ENCODE measurements at places on chromosomes 5 and 9.

- no peak for DNase-seq
Observed at GRCh38 chr5:113188436-113188835, 211.8 kb downstream of the DCP2 start.

DNA sequence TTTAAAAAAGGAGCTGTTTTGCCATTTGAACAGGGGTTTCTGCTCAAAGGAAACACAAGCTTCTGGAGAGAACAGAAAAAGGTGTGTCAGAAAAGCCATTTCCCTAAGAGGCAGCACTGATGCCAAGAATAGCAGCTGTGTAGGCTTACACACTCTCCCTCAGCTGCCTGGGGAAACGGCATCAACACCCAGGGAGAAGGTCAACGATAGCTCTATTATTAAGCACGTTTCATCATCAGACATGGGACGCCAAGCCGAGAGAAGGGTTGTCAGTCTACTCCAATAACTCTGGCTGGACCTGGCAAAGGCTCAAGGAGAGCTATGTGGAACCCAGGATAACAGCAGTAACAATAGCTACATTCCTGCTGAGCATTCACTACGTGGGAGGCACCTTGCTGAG lies 314.2 kb downstream of the CDK5RAP2 start:
- no peak for DNase-seq

GRCh38 chr9:83043597-83043996 lies 19.3 kb downstream of the RASEF start:
- no peak for DNase-seq

DNA sequence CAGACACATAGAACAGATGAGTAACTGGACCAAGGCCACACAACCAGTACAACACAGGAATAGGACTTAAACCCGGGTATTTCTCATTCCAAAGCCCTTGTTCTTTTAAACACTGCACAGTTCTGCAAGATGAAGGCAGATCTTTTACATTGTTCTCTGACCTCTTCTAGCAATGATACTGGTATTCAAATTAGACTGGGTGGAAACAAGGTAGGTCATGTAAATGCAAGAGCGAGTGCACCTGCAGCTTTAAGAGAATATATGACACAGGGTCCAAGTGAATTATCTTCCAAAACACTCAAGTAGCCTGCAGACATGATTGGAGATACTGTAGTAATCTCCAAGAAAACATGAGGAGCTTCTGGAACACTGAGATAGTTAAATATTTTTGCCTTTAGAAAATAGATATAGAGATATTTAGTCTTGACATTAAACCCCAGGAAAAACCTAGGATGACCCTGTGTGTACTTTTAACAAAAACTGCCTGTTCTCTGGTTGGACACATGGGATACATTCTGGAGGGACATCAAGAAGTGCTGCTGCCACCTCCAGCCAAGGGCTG lies 130.6 kb upstream of the EPB41L4A start:
- no peak for DNase-seq

GRCh38 chr9:103377667-103378066 lies 382.5 kb downstream of the CYLC2 start:
- DNase-seq, result no peak

- DNase-seq, result no peak
Observed at GRCh38 chr5:42514754-42515153, 91.5 kb downstream of the GHR start.

- no peak for DNase-seq
Observed at GRCh38 chr5:65721050-65721719, 724 bp downstream of the SGTB start.

DNA sequence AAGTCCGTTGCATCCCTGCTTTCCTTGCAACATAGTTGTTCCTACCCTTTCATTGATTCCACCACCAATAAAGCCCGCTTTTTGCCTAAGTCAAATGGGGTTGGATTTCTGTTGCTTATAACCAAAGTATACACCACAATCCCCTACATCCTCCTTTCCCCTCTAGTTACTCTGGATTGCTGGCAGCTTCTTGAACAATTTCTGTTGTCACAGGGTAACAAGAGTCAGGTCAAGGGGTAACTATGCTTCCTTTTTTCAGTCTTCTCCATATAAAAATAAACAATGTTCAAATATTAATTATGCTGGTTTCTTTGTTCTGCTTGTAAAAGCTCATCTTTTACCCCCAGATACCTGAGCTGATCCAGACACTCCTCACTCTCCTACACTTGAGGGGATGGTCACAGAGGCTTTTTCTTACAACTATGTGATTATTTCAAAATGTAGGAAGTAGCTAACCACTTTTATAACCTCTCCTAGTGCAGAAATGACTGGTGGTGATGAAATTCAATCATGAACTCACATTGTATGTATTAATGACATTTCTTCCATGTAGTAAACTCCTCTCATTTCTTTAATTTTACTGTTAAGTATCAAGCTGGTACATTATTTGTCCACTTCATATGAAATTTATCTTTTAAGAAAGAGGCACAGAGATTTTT lies 136.5 kb downstream of the SNX18 start:
- no peak for DNase-seq

DNA sequence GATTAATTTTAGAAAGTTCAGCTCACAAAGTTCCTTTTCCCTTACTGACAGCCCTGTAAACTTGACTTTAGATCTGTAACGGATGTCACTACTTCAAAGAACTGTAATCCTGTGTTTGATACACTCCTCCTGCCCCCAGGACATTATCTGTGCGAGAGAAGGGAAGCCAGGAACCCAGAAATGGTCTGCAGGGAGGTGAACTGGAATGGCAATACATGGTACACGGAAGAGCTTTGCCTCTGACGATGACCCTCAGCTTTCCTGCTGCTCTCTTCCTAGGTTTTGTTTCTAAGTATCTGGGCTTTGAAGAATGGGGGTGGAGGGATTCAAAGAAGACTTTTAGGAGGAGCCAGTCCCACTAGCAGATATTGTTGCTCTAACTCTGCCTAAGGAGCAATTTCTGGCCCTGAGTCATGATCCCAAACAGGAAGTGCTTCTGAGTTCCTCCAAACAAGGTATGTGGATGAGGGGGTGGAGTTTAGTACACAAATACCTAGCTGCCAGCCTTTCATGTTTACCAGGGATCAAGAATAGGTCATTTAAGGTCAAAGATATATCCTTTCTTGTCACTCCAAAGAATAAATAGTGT lies 43.4 kb upstream of the TMC1 start:
- no peak for DNase-seq

- DNase-seq, result no peak
Observed at GRCh38 chr9:115442054-115442453, 324.1 kb upstream of the TNC start.

GRCh38 chr5:111158105-111158744 lies 66.0 kb upstream of the CAMK4 start:
- peak; percentile 73 for DNase-seq

DNA sequence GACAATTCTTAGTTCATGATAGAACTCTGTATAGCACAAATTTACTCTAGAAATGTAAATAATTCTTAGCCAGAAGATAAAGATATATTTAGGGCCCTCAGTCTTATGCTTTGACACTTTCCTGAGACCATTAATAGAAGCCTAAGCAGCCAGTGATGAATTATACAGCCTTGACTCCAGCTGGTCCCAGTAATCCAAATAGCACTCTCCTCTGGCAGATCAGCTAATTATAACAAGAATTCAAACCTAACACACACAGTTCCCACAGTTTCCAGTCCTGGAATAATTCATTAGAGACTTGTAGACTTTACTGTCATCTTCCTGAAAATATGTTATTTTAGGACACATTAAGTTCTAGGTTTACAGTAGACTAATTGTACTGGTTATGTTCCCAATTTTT lies 50.4 kb downstream of the SHOC1 start:
- DNase-seq, result no peak

- no peak for DNase-seq
Observed at GRCh38 chr5:150167908-150168307, 1.3 kb downstream of the CDX1 start.

- DNase-seq, result no peak
Observed at GRCh38 chr9:119083673-119084072, 285.6 kb downstream of the BRINP1 start.

DNA sequence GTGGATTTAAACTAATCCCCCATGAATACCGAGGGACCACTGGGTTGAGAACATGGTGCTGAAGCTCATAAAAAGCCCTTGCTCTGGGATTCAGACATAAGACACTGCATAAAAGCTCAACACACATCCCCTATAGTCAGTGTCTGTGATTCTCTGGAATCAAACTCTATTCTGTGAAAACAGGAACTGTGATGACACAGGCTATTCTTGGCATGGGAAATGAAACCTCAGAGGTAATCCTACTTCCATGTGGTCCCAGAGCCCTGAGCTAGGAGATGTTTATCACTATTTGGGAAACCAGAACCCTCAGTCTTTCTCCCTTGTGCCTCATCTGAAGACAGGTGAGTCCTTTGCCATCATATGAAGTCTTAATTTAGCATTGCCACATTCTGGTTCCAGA lies 135.4 kb upstream of the PRSS3 start:
- DNase-seq, result no peak

DNA sequence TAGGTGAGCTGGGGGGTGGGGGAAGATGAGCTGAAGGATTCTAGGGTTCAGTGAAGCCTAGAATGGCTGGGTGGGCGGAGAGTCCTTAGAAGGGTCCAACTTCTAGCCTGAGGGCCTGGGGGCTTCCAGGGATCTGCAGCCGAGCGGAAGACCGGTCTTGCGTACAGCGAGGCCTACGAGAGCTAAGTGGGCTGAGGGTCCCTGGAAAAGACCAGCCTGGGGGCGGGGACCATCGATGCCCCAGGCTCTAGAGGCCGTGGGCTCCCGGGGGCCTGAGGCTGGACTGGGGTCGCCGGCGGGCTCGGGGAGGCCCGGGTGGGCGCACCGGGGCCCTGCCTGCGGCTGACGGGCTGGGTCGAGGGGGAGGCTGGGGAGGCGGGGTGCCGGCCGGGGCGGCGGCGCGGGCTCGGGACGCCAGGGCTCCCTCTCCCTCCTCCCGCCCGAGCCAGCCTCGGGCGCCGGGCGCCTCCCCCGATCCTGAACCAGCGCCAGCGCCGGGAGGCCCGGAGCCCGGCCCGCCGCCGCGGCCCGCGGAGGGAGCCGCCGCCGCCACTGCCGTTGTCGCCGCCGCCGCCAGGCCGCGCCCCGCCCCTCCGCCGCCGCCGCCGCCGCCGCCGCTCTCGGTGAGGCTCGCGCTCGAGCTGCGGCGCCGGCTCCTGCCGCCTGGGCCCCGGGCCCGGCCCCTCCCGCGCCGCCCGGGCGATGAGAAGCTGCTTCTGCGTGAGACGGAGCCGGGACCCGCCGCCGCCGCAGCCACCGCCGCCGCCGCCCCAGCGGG lies at the start of gene MVB12B:
TSS of gene MVB12B (plus strand) at position 602 of the 778 bp plus-strand sequence. CDS start at position 703, 101 bp downstream.
- peak; percentile 36 for DNase-seq

- DNase-seq, result no peak
Observed at GRCh38 chr5:164809821-164810220, 1304.4 kb downstream of the MAT2B start.

DNA sequence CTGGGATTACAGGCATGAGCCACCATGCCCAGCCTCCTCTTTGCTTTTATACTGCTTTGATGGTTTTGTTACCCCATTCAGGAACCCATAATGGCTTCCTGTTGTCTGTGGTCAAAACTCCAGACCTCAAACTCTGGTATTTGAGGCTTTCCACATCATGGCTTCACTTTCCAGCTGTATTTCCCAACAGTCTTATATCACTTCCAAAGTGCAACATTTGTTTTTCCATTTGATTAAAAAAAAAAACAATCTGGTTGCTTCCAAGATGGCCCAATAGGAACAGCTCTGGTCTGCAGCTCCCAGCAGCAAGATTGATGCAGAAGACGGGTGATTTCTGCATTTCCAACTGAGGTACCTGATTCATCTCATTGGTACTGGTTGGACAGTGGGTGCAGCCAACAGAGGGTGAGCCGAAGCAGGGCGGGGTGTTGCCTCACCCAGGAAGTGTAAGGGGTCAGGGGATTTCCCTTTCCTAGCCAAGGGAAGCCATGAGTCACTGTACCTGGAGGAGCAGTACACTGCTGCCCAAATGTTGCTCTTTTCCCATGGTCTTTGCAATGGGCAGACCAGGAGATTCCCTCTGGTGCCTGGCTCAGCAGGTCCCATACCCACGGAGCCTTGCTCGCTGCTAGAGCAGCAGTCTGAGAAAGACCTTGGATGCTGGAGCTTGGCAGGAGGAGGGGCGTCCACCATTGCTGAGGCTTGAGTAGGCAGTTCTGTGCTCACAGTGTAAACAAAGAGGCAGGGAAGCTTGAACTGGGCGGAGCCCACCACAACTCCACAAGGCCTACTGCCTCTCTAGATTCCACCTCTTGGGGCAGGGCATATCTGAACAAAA lies 458.4 kb downstream of the KDM4C start:
- DNase-seq, result no peak

DNA sequence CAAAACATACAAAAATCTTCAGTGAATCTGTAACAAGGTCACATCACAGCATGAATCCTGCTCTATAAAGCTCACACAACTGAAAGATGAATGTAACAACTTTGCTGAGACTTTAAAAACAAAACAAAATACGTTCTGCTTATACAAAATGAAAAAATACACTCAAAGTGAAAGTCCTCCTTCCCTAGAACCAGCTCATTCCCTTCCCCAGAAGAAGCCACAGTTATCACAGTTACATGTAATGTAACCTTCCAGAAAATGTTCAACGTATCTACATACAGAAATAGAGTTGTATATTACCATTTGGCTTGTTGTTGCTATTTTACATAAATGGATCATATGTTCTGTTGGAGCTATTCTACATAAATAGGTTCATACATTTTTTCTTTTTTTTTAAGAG lies 2.6 kb downstream of the AUH start:
- no peak for DNase-seq

GRCh38 chr5:71623221-71623794 lies 36.2 kb downstream of the MCCC2 start:
- DNase-seq, result no peak

- no peak for DNase-seq
Observed at GRCh38 chr9:113501129-113501686, 37.7 kb downstream of the RGS3 start.

DNA sequence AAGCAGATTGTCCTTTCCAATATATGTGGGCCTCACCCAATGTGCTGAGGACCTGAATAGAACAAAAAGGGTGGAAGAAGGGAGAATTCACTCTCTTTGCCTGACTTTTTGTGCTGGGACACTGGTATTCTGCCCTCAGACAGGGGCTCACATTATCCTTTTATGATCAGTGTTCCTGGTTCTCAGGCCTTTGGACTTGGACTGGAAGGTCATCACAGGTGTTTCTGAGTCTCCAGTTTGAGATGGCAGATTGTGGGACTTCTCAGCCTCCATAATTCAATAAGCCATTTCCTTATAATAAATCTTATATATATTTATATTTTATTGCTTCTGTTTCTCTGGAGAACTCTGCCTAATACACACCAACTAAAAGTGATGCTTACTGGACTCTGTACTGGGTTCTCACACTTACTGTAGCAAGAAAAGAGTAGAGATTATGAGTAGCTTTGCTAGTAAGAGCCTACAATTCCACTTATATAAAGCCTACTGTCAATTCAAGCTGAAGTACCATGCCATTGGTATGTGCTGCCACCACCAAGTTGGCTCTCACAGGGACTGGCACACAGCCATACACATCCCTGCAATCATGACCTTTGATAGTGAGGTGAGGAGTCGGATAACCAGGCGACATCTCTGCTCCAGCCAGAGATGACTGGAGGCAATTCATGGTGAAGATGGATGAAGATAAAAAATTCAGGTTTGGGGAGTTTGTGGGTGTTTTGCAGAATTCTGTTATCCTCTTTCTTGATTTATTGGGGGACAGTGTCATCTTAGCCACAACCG lies 130.7 kb upstream of the NR3C1 start:
- DNase-seq, result no peak
